Sigmoid colon (tissue), 7 donors: ENCODE measurements at places on chromosomes 3 and 15. TPM values are rescaled to one million over a fixed set of nuclear protein-coding genes. Genes with fewer than 3 reads are reported as not detected.

The HEG1 gene
- 9.7 TPM for polyA plus RNA-seq

- no peaks in the 10 kb centered on the region for H3K27me3 ChIP-seq
- DNase-seq = no peak
- no peaks in the 10 kb centered on the region for H3K36me3 ChIP-seq
- H3K4me3 ChIP-seq = peak overlapping the region; percentile 29
- H3K4me1 ChIP-seq = peaks cover 23% of the 10 kb centered on the region
- H3K27ac ChIP-seq = peak overlapping the region; percentile 61
Observed at GRCh38 chr15:68299436-68299835, 21.9 kb downstream of the FEM1B start.

DNA sequence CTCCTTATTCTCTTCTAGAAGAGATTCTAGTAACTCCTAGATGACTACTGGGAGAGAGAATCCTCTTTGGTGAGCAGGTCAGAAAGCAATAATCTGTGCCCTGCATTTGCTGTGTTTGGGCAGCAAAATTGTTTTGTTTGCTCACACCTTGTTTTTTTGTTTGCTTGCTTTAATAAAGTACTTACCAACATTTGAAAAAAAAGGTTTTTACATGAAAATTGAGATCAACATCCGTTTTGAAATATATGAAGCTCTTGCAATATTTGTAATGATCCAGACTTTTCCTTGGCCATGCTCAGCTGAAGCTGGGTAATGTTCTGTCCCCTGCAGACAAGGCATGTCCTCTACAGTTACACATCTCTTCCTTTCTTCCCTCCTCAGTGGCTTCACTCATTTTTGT is 62.2 kb downstream of the DIPK2A start:
- H3K4me3 ChIP-seq = no peak overlapping the region
- no peak for DNase-seq
- no peaks in the 10 kb centered on the region for H3K36me3 ChIP-seq
- peaks cover 9% of the 10 kb centered on the region for H3K4me1 ChIP-seq
- H3K27me3 ChIP-seq = no peaks in the 10 kb centered on the region
- no peak overlapping the region for H3K27ac ChIP-seq

DNA sequence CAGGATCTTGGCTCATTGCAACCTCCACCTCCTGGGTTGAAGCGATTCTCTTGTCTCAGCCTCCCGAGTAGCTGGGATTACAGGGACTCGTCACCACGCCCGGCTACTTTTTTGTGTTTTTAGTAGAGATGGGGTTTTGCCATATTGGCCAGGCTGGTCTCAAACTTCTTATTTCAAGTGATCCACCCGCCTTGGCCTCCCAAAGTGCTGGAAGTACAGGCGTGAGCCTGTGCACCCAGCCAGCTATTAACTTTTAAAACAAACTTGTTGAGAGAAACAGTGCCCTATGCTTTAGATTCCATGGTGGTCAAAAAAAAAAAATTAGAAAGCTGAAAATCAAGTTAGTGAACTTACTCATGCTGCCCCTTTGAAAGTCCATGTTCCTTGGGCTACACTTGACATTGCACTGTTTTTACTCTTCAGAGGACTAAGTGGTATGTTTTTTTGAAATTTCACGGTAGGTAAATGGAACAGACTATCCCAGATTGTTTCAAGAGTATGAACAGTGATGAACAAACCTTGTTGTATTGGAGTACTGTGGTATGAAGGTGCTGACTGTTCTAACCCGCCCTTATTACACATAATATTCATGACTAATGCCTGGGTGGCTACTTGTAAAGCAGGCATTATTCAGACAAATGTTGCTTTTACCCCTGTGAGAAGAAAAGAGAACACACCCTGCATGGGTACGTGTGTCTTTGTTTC is 206.9 kb downstream of the KLHL25 start:
- DNase-seq = no peak
- no peaks in the 10 kb centered on the region for H3K36me3 ChIP-seq
- H3K4me3 ChIP-seq = no peak overlapping the region

GRCh38 chr15:42707873-42708544 is 28.9 kb downstream of the CDAN1 start:
- H3K4me3 ChIP-seq = no peak overlapping the region
- no peak for DNase-seq
- no peaks in the 10 kb centered on the region for H3K36me3 ChIP-seq
- H3K27ac ChIP-seq = no peak overlapping the region

The GP9 gene
- 0.26 TPM for polyA plus RNA-seq

The DZIP1L gene
- not detected for polyA plus RNA-seq

The TM4SF18 gene
- 0.46 TPM for polyA plus RNA-seq

The MUC13 gene
- polyA plus RNA-seq = 81.7 TPM

The CCDC80 gene
- polyA plus RNA-seq = 1.8 TPM

GRCh38 chr15:48871542-48871941 is 6.4 kb upstream of the EID1 start:
- no peaks in the 10 kb centered on the region for H3K36me3 ChIP-seq
- H3K4me1 ChIP-seq = no peaks in the 10 kb centered on the region
- no peak for DNase-seq
- no peaks in the 10 kb centered on the region for H3K27me3 ChIP-seq
- H3K4me3 ChIP-seq = no peak overlapping the region

The CSPG5 gene
- 1.0 TPM for polyA plus RNA-seq

The PLSCR5 gene
- not detected for polyA plus RNA-seq

The DPH6 gene
- 4.2 TPM for polyA plus RNA-seq

DNA sequence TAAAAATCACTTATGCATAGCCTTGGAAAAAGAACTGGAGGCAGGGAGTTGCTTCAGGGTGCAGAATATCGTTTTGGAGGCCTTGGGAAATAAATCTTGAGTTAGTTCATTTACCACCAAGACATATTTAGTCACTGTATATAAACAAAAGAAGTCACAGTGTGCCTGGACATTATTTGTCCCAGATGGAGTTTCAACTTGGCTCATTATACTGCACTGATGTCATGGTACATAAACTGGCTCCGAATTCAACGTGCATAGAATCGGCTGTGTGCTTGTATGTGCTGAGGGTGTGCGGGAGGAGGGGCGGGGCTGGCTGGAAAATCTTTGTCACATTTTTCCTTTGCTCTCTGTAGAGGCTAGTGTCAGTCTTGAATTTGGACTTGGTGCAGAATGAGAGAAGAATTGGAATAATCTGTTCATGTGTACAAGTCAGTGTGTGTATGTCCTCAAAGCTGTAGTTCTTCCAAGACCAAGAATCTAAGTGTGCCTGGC is 86.6 kb downstream of the FNDC3B start:
- H3K27me3 ChIP-seq = no peaks in the 10 kb centered on the region
- no peak overlapping the region for H3K4me3 ChIP-seq
- no peaks in the 10 kb centered on the region for H3K36me3 ChIP-seq
- H3K4me1 ChIP-seq = peaks cover 83% of the 10 kb centered on the region

GRCh38 chr3:152719264-152719663 is 115.7 kb upstream of the P2RY1 start:
- no peaks in the 10 kb centered on the region for H3K4me1 ChIP-seq
- DNase-seq = no peak
- H3K4me3 ChIP-seq = no peak overlapping the region
- H3K27me3 ChIP-seq = no peaks in the 10 kb centered on the region
- no peaks in the 10 kb centered on the region for H3K36me3 ChIP-seq

The GABRR3 gene
- polyA plus RNA-seq = not detected

The LEKR1 gene
- polyA plus RNA-seq = 1.4 TPM

DNA sequence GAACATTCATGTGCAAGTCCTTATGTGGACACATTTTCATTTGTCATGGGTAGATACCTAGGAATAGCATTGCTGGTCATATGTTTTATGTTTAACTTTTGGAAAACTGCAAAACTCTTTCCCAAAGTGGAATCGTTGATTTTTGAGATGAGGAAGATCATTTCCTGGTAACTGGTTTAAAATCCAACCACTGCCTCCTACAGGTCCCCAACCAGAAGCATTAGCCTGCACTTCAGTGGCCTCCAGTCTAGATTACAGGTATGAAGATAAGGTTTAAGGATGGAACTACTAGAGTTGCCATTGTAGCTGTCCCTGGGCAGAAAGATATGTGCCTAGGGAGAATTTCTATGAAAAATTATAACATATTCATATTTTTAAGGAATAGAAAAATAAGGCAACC is 48.7 kb upstream of the BHLHE40 start:
- H3K27ac ChIP-seq = no peak overlapping the region
- H3K27me3 ChIP-seq = no peaks in the 10 kb centered on the region
- no peak for DNase-seq
- H3K4me3 ChIP-seq = no peak overlapping the region
- no peaks in the 10 kb centered on the region for H3K4me1 ChIP-seq

DNA sequence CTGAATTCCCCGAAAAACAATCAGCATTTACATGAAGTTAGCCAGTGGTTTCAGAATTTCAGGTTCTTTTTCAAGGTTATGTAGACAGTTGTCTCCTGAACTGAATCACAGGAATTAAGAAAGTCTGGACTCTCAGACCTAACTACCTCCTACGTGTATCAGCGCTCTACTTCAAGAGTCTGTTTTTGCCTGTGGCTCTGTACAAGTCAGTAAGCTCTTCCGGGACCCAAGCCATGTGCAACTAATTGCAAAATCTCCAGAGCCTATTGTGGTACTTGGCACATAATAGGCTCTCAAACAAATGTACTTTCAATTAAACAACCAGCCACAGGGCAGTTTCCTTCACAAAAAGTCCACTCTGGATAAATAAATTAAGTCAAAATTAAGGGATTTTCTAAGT is 414.2 kb downstream of the PDCD6IP start:
- no peak for DNase-seq
- no peaks in the 10 kb centered on the region for H3K27me3 ChIP-seq
- H3K36me3 ChIP-seq = no peaks in the 10 kb centered on the region
- no peak overlapping the region for H3K4me3 ChIP-seq
- no peak overlapping the region for H3K27ac ChIP-seq

The CFAP100 gene
- not detected for polyA plus RNA-seq

The SOX14 gene
- polyA plus RNA-seq = not detected

GRCh38 chr3:124878561-124879336 is 8.4 kb downstream of the ITGB5 start:
- H3K4me1 ChIP-seq = peaks cover 77% of the 10 kb centered on the region
- DNase-seq = peak; percentile 75
- H3K4me3 ChIP-seq = no peak overlapping the region
- no peaks in the 10 kb centered on the region for H3K36me3 ChIP-seq

The STRIT1 gene
- polyA plus RNA-seq = not detected

GRCh38 chr3:109952924-109953323 is 615.6 kb upstream of the DPPA4 start:
- H3K4me1 ChIP-seq = no peaks in the 10 kb centered on the region
- no peaks in the 10 kb centered on the region for H3K36me3 ChIP-seq
- DNase-seq = no peak
- no peak overlapping the region for H3K27ac ChIP-seq
- no peak overlapping the region for H3K4me3 ChIP-seq

The CPNE9 gene
- not detected for polyA plus RNA-seq

DNA sequence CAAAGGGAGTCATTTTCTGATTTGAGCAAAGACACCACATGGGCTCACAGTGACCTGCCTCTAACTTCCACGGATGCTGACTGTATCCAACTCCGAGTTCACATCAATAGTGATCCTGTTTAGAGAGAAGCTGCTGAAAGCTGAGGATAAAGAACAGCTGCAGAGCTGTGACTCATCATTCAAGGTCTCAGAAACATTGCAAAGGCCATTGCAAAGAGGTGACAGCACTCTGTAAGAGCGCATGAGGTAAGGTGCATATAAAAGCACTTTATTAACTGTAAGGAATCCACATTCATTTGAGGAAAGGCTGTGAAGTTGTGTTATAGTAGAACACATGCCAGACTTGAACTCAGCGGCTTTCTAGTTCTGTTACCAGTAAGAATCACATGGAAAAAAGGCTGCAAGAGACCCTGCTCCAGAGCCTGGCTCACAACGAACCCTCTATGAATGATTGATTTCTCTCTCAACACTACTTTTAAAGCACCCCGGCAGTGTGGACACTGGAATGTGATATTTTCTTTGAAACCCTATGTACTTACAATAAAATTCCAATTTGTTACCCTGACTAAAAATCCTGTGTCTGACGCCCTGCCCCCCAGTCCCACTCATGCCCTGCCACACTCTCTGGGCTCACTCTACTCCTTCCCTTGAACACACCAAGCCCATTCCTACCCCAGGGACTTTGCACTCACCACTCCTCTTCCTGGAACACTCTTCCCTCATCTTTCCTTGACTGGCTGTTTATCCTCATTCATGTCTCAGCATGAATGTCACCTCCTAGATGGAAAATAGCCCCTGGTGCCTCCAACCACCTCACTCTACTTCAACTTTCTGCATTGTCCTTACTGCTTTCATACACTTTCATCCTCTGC is 111.2 kb downstream of the LSM3 start:
- H3K27ac ChIP-seq = peak overlapping the region; percentile 61
- no peaks in the 10 kb centered on the region for H3K27me3 ChIP-seq
- no peaks in the 10 kb centered on the region for H3K4me1 ChIP-seq
- DNase-seq = no peak
- no peak overlapping the region for H3K4me3 ChIP-seq

- H3K27ac ChIP-seq = no peak overlapping the region
- H3K27me3 ChIP-seq = no peaks in the 10 kb centered on the region
- DNase-seq = no peak
- no peak overlapping the region for H3K4me3 ChIP-seq
- H3K4me1 ChIP-seq = peaks cover 13% of the 10 kb centered on the region
- no peaks in the 10 kb centered on the region for H3K36me3 ChIP-seq
Observed at GRCh38 chr3:124582621-124583395, 147.4 kb upstream of the UMPS start.

DNA sequence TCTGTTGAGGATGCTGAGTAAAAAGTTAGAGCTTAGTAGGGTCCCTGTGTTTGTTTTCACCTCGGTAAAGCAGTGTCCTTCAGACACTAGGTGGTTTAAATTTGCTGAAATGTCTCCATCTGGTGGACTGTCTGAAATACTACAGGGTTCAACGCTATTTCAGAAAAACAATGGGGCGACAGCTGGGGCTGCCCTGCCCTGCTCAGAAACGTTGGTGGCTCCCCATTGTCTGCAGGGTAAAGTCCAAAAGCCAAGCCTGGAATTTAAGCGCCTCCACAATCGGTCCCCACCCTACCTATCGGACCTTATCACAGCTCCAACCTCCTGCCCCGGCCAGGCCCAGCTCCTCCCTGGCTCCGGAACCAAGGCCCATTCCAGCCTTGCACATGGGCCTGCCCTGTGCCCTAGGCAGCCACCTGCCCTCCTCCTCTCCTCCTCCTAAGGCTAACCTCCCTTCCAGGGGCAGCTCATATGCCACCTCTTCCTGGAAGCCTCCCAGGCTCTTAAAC is 4.3 kb upstream of the TSEN2 start:
- no peak overlapping the region for H3K4me3 ChIP-seq
- no peak overlapping the region for H3K27ac ChIP-seq
- no peaks in the 10 kb centered on the region for H3K27me3 ChIP-seq
- H3K36me3 ChIP-seq = no peaks in the 10 kb centered on the region
- no peak for DNase-seq

GRCh38 chr15:99095626-99096025 is 9.3 kb upstream of the SYNM start:
- H3K4me1 ChIP-seq = peaks cover 4% of the 10 kb centered on the region
- no peaks in the 10 kb centered on the region for H3K36me3 ChIP-seq
- H3K4me3 ChIP-seq = no peak overlapping the region
- DNase-seq = no peak

The FSIP1 gene
- 3.7 TPM for polyA plus RNA-seq

The CYP1A1 gene
- polyA plus RNA-seq = 0.09 TPM

DNA sequence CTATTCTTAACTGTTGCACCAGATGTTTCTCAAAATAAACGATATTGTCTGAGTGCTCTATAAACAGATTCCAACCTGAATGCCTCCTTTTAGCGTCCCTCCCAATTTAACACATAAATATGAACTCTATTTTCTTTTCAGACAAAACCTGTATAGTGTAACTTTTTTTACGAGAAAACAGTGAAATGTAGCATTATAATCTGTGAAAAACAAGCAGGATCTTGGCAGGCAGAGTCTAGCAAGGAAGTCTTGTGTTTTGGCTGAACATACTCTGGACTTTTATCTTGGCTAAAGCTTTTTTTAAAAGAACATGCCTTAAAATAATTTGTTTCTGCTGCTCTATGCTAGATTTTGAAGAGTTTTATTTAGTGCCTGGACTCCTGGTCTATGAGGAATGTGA is 150.5 kb downstream of the ROBO2 start:
- peaks cover 12% of the 10 kb centered on the region for H3K4me1 ChIP-seq
- no peak overlapping the region for H3K4me3 ChIP-seq
- peak overlapping the region; percentile 35 for H3K27ac ChIP-seq
- DNase-seq = no peak
- no peaks in the 10 kb centered on the region for H3K36me3 ChIP-seq
